ENCODE measurements at places on chromosomes 6 and 20.

DNA sequence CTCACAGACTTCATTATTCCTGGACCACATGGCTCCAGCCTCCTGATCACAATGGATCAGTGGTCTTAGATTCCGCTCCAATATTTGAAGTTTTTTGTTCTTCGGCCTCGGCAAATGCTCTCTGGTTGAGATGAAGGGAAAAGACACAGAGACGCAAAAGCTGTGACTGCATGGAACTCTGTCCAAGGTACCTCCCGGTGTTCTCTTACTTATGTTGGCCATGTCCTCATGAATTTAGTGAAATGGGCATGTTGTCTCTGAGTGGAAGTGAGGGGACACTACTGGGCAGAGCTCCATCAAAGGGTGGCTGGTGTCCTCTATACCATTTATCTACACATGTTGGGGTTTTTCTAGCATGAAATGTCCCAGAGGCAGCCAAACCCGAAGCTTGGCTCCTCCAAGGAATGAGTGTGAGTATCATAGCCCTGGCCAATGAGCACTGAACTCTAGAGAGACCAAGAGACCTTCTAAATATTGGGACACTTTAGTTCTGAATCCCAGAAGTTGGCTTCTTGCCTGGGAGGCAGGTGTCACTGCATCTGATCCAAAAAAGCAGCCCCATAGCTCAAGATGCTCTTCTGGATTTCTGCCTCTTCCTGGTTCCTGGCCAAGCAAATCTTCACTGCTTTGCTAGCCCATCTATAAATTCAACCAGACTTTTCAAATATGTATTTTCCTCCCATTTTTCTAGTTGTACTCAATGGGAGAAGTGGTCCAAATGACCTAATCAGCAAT lies 34.1 kb downstream of the HLA-G start:
- DNase-seq, result no peak

- DNase-seq, result no peak
Measured at GRCh38 chr6:26205625-26206574, 118.7 kb downstream of the HFE start.

DNA sequence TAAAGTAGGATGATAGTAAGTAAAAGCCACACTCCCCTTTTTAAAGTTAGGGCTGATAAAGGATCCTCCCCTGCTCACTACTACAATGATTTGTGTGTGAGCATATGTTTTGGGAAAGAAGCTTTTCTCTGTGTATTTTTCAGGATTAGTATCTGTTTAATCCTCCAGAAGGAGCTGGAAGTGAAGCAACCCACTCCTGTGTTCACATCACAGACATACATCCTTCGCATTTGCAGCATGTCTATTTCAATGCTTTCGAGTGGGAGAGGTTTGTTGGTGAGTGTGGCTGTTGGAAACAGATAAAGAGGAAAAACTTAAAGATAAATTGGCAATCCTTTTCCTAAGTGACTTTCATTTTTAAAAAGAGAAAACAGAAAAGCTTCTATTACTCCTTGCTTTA lies 31.6 kb upstream of the RGS17 start:
- DNase-seq, result no peak

DNA sequence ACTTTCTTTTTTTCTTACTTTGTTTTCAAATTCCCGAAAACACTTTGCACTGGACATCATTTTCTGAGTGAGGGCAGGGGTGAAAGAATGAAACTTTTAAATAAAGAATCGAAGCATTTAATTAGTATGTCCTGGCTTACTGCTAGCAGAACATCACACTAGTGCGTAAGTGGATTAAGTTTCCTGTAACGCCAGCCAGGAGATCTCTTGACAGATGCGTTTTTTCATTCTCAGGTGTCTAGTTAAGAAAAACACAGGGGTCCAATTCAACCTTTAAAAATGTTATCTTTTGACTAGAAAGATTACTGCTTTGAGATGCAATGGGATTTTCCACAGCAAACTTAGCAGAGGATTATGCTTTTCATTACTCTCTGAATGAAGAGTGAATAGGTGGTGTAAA lies 858.8 kb upstream of the EPHA7 start:
- DNase-seq, result no peak

DNA sequence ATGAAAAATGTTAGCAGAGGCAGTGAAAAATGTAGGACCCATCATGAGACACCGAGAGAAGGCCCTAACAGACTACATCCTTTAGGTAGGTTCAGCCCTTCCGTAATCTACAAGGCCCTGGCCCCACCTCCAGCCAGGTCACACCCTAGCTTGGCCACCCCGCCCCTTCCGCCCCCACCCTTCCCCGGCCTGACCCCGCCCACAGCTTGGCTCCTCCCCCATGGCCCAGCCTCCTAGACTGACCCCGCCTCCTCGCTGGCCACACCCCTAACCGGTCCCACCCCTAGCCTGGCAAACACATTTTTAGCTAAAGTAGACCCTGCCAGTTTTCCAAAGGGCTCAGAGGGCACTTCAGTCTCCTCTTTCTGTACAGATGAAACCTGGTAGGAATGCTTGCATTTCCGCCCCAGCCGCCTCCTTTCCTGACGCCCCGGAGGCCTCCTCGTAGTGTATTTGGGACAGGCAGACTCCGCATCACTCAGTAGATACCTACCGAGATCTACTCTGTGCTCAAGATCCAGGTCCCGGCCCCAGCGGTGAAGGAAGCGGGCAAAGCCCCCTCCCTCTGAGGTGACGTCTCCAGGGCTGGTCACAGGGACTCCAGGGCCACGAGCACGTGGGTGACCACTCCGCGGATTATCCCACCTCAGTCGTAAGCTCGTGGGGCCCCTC lies 443.5 kb downstream of the PREX1 start:
- DNase-seq, result no peak

DNA sequence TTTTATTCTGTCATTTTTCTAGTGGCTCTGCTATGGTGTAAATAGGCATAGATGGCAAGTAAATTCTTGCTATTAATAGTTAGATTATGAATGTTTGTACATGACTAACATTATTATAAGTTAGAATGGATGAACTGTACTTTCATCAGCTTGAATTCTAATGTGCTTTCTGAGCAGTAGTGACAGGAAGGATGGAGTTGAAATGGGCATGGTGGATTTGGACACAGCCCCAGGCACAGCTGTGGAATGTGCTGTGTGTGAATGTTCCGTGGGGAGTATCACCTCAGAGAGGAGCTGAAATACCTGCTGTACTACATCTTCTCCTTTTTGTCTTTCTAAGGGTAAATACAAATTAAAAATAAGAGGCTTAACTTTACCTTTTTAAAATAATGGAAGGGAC lies 66.8 kb downstream of the FBXO5 start:
- no peak for DNase-seq
